ENCODE measurements at places on chromosomes 1 and 21.

GRCh38 chr1:17765444-17766411 is 10.6 kb downstream of the ACTL8 start:
- peak; percentile 74 for DNase-seq

- DNase-seq = no peak
Observed at GRCh38 chr1:71950579-71950978, 331.8 kb downstream of the NEGR1 start.

- no peak for DNase-seq
Observed at GRCh38 chr1:99228153-99228552, 36.1 kb upstream of the PLPPR4 start.

DNA sequence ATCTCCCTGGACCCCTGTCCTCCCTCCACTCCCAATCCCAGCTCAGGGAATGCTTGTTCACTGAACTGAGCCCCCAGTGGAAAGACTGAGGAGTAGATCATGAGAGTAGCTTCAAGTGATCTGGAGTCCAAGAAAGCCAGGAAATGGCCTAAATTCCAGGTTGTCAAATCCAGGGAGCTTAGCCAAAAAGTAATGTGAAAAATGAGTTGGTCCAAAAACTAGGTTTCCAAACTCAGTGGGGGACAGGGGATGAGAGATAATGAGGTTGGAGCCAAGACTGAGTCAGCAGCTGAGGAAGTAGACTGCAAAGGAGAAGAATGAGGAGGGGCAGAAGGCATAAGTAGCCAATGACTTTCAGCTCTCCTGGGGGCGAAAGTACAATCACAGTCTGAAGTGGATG is 284.1 kb upstream of the BEND5 start:
- DNase-seq = peak; percentile 97

DNA sequence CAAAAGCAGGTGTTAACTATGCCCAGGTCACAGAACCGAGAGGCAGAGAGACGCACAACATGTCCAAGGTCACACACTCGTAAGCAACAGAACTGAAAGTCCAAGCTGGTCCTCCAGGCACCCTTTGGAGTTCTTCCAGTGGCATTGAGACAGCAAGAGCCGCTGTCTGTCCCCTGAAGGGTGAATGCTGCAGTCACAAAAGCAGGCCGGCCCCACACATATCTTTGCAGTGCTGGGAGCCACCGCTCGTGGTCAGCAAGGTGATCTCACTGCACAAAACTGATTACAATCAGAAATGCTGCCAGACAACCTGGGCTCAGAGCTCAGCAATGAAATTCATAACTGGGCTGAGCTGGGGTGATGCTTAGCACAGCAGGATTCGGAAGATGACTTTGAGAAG is 47.4 kb upstream of the RAB4A start:
- DNase-seq = no peak

DNA sequence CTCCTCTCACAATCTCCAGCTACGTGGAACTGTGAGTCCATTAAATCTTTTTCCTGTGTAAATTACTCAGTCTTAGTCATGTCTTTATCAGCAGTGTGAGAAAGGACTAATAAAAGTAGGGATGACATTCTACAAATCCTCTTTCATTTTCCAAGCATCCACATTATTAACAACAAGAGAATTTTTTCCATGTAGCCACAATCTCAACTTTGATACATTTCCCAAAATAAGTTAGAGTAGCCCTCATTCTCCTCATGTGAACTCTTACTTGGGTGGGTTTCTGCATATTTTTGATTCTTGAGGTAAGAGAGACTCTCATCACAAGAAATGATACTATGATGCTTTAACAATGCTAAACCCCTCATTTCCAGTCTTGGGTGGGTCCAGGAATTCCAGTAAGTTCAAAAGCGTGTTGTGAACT is 52.8 kb downstream of the TNFSF18 start:
- peak; percentile 55 for DNase-seq

DNA sequence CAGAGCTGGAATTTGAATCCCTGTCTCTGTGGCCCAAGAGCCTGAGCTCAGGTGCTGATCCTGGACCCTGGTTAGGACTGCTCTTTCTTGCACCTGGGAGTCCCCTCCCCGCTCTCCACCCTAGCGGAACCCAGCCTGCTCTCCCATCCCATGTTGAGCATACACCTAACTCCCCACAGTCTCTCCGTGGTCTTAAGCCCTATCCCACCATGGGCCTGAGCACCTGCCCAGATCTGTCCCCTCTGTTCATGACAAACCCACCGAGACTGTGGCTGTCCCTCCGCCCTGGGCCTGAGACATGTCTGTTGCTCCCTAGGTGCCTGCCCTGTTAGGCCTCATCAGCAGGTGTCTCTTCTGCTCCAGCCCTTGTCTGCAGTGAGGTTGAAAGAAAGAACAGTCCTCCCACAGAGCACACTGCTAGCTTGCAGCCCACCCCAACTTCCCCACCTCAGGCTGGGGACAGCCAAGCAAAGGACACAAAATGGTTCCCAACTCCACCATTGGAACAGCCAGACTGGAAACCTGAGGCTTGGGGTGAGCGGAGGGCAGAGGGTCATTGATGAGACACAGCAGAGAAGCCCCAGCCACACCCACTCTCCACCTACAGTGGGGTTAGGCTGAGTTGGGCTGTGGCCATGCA is 118.5 kb downstream of the MATN1 start:
- DNase-seq = no peak

- peak; percentile 57 for DNase-seq
Observed at GRCh38 chr1:115531631-115532264, 110.0 kb upstream of the VANGL1 start.

DNA sequence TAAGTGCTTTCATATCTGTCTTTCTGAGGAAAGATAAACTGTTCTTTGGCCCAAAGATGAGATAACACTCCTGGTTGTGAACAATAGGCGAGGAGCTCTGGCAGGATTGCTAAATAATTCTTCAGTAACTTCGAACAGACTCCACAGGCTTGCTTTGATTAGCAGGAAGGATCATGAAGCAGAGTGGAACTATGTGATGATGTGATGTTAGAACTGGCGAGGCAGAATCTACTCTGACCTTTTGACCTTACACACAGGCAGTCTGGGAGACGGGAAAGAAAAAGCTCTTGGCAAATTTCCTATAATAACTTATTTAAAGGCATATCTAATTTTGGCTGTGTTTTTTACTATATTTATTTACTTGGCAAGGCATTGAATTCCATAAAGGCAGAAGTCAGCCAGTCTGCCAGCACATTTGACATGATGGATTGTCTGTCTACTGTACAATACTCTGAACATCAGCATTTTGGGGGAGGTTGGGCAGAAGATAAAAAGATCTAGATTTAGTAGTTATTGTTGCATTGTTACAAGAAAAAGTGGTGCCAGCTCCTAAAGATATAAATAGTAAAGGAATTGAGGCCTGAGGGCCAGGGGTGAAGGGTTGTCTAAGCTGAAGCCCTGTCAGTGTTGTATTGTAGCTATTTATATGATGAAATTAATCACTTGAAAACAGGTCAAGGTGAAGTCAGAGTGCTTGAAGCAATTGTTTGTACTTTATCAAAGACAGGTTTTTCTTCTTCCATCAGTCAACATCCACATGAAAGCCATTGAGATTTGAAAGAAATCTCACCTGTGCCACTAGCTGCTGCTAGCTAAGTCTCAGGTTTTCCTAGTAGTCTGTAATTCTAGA is 708.8 kb downstream of the LTN1 start:
- DNase-seq = peak; percentile 85

- DNase-seq = no peak
Observed at GRCh38 chr1:14027099-14027498, 327.1 kb downstream of the PRDM2 start.

- DNase-seq = no peak
Observed at GRCh38 chr21:46650476-46651098, 15.1 kb downstream of the PRMT2 start.

GRCh38 chr1:44472620-44473525 is 67.8 kb downstream of the RNF220 start:
- no peak for DNase-seq

DNA sequence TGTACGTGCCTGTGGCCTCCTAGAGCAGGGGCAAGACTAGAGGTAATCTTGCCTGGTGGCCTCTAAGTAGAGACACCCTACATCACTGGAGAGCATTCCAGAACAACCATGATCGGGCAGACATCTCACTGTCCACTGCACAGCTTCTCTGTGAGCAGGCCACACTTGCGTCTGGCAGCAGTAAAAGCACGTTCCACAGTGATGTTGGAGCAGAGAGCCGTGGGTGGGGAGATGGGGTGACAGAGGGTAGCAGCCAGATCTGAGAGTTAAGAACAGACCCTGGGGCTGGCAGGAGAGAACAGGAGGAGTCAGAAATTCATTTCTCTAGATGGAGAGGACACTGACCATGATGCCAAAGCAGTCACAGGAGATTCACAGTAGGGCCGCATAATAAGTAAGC is 293.0 kb downstream of the HHAT start:
- DNase-seq = no peak

DNA sequence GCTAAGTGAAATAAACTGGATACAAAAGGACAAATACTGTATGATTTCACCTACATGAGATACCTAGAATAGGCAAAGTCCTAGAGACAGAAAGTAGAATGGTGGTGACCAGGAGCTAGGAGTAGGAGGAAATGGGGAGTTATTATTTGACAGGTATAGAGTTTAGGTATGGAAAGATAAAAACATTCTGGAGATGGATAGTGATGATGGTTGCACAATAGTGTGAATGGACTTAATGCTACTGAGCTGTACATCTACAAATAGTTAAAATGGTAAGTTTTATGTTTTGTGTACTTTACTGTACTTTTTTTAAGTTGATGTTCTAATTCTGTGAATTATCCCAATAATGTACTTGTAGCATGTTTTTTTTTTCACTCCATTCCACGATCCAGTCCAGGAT is 59.5 kb upstream of the RALGPS2 start:
- no peak for DNase-seq

GRCh38 chr1:84583648-84584047 is 9.4 kb upstream of the CTBS start:
- no peak for DNase-seq

DNA sequence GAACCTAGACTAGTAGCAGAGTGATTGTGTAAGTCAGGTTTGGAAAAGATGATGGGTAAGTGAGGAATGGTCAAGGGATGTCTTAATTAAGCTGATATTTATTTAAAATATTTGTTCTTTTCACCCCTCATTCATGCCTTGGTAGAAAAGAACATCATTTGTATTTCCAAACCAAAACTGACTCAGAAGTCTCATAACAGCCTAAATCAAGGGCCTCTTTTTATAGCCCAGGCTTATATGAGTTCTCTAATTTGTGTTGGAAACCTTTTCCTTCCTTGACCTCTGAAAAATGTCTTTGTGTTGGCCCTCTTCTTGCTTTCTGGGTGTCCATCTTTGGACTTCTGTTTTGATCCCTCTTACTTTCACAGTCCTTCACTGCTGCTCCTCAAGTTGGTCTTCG is 1428.2 kb downstream of the MRPL39 start:
- DNase-seq = no peak

DNA sequence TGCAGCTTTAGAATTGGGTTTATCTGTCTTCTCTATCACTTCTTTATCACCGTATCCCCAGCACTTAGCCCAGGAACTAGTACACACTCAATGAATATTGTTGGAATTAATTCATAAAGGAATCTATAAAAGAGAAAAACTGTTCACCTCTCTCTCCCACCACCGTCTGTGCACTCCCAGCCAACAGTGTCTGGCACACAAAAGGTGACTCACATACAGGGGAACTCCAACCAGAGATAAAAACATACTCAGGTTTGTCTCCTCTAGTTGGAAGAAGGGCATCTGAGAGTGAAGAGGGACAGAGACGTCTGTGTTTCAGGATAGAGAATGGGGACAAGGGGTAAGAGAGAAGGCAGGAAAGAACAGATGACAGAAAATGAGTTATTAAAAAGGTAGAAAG is 10.0 kb downstream of the ITLN1 start:
- no peak for DNase-seq

GRCh38 chr1:167373398-167373797 is 144.9 kb downstream of the CD247 start:
- DNase-seq = peak; percentile 18

- DNase-seq = no peak
Observed at GRCh38 chr1:228150120-228150460, 360 bp downstream of the GJC2 start.

- no peak for DNase-seq
Observed at GRCh38 chr1:40717065-40717464, 25.6 kb downstream of the NFYC start.

- no peak for DNase-seq
Observed at GRCh38 chr1:226624526-226624925, 76.0 kb downstream of the STUM start.

GRCh38 chr1:224647449-224647848 is 31.3 kb downstream of the CNIH3 start:
- DNase-seq = no peak

DNA sequence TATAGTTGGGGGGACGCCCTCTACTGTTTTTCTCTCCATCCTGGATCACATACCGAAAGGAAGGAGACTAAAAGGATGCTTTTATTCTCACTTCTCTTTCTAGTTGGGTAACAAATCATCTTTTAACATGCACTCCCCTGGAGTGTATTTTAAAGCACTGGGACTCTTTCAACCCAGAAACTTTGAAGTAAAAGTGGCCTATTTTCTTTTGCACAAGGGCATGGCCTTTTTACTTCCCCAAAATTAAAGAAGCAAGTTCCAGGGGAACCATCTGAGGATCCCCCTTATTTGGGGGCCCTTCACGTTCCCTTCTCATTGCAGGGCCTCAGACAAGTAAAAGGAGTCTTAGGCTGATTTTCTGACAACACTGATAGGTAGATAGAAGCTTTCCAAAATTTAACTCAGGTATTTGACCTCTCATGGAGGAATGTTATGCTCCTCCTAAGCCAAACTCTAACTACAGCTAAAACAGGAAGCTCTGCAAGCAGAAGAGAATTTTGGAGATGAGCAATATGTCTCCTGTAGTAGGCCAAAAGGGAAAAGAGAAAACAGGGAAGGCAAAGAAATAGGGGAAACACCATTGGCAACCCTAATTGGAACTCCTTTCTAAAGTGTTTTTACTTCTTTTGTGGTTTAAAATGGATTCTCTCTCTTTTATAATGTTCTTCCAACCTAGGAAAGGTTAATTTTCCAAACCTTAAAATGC is 8.9 kb upstream of the CD46 start:
- no peak for DNase-seq

- no peak for DNase-seq
Observed at GRCh38 chr1:204780630-204781029, 90.0 kb upstream of the NFASC start.

GRCh38 chr1:14222086-14222485 is 376.4 kb upstream of the KAZN start:
- no peak for DNase-seq

DNA sequence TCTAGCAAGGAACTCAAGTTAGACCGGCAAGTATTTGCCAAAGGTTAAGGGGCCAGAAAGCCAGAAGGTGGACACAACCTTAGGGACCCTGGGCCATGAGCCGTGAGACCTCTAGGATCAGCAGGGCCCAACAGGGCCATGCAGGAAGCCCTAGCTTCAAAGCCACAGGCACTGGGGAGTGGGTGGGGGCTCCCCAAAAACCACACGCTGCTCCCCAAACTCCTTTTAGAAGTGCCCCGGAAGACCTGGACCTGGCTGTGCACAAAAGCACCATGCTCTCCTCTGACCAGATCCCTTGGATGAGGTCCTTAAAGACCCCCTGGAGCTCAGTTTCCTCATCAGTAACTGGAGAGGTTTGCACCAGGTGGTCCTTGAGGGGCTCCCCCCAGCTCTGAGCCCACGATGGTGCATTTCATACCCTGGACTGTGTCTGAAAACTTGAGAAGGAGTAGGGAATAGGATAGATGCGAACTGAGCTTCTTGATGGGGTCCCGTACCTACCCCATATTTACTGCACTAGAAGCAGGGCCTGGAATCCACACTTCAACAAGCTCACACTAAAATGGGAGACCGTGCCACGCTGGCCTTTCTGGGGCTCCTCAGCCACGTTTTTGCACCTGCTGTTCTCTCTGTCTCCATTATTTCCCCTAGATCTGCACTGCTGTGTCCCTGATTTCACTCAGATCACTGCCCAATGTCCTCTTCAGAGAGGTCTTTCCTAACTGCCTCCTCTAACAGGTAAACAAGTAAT is 40.6 kb upstream of the LBR start:
- DNase-seq = no peak
